ENCODE measurements at places on chromosomes 6 and 20. TPM values are rescaled to one million over a fixed set of nuclear protein-coding genes. Genes with fewer than 3 reads are reported as not detected.

DNA sequence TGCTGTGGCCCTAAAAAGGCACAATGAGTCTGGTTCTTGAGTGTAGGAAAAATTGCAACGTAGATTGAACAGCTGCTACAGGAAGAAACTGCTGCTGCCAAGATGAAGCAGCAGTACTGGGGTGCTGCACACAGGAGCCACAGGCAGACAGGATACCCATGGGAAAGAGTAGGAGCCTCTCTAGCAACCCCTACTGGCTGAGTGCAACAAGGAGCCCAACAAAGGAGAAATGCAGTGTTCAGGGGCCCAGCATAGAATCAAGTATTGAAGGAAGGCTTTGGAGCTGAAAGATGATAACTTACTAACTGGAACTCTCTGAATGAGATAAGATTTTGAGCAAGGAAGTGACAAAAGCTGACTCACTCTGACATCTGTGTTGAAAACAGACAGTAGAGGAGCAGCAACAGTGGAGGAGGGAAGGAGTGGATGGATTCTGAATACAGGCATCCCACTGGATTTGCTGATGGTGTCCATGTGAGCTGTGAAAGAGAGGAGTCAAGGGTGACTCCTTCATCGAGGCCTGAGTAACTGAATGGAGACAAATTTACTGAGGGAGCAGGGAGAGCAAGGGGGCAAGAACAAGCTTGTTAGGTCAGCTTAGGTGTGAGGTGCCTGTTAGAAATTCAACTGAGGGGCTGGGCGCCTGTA lies 534.7 kb upstream of the JARID2 start:
- no peaks in the 10 kb centered on the region for H3K27me3 ChIP-seq
- H3K4me3 ChIP-seq, result no peak overlapping the region
- no peak overlapping the region for H3K27ac ChIP-seq
- no peaks in the 10 kb centered on the region for H3K36me3 ChIP-seq
- no peak for DNase-seq

DNA sequence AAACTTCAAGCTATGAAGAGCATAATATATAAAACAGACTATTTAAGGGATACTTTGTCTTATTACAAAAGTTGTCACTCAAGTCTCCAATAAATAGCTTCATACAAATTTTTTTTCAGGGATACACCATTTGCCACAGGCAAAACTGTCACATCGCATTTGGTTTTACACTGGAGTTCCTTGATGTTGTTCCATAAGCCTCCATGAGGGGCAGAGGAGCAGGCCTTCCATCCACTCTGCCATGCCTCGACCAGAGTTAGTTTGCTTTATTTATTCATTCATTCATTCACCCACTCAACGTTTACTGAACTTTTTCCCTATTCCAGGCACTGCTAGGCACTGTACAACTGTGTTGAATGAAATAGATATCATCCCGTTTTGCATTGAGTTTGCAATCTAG lies 246.6 kb downstream of the PHF3 start:
- no peak for DNase-seq
- H3K4me1 ChIP-seq, result no peaks in the 10 kb centered on the region
- H3K36me3 ChIP-seq, result no peaks in the 10 kb centered on the region
- H3K27ac ChIP-seq, result no peak overlapping the region
- no peaks in the 10 kb centered on the region for H3K27me3 ChIP-seq

GRCh38 chr6:77425216-77425615 lies 38.1 kb downstream of the HTR1B start:
- H3K4me1 ChIP-seq, result no peaks in the 10 kb centered on the region
- no peak for DNase-seq
- H3K36me3 ChIP-seq, result no peaks in the 10 kb centered on the region

DNA sequence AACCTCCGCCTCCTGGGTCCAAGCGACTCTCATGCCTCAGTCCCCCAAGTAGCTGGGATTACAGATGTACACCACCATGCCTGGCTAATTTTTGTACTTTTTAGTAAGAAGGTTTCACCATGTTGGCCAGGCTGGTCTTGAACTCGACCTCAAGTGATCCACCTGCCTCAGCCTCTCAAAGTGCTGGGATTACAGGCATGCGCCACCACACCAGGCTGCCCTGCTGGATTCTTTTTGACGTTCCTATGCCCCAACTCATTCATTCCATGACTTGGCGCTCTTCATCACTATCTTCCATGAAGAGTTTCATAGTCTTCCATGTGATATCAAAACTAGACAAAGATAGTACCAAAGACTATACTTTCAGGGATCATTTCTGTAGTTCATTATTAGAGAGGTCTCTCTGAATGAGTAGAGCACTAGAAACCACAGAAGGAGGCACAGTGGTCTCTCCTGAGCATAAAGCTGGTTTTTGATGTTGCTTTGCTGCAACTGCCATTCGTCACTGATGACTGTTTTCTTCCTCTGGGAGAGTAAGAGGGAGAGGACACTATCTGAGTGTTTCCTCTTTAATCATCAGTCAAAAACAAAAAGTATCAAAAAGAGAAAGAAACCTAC lies 23.5 kb downstream of the DNAAF9 start:
- H3K4me1 ChIP-seq, result no peaks in the 10 kb centered on the region
- no peak for DNase-seq
- H3K27ac ChIP-seq, result no peak overlapping the region

The CD93 gene
- 0.02 TPM for polyA plus RNA-seq

The ADGRF4 gene
- polyA plus RNA-seq, result not detected

The CGA gene
- not detected for polyA plus RNA-seq

DNA sequence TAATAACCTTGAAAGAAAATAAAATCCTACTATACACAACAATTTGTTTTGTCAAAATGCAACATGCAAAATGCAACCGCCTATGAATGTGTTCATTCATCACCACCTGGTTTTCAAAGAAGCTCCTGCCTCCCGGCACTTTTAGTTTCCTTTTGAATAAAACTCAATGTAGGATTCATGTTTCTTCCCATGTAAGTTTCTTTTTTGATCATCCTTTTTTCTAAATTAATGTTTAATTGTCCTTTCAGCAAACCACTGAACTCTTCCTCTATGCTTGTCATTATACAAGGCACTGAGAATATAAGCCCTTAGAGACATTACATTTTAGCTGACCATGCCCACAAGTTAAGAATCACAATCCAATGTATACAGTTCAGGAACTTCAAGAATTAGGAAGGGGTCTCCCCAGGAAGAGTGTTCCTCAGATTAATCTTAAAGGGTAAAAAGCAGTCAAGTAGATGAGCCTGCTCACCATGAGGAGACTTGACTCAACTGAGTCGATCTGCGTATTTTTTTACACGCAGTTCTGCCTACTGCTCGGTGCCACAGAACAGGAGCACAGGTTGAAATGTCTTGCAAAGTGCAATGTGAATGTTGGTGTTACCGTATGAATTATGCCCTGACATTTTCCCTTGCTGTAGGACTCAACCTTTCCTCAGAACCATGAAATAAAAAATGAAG lies 7.2 kb upstream of the THEMIS start:
- DNase-seq, result no peak
- peak overlapping the region; percentile 33 for H3K4me3 ChIP-seq
- H3K4me1 ChIP-seq, result peaks cover 46% of the 10 kb centered on the region
- H3K27ac ChIP-seq, result peak overlapping the region; percentile 42
- no peaks in the 10 kb centered on the region for H3K27me3 ChIP-seq

- H3K27me3 ChIP-seq, result no peaks in the 10 kb centered on the region
- H3K27ac ChIP-seq, result no peak overlapping the region
- DNase-seq, result no peak
- H3K4me3 ChIP-seq, result no peak overlapping the region
- no peaks in the 10 kb centered on the region for H3K36me3 ChIP-seq
- no peaks in the 10 kb centered on the region for H3K4me1 ChIP-seq
Measured at GRCh38 chr20:31988430-31989015, 20.6 kb downstream of the XKR7 start.

- no peak for DNase-seq
- H3K36me3 ChIP-seq, result no peaks in the 10 kb centered on the region
- H3K4me1 ChIP-seq, result no peaks in the 10 kb centered on the region
- no peak overlapping the region for H3K4me3 ChIP-seq
- no peak overlapping the region for H3K27ac ChIP-seq
Measured at GRCh38 chr20:43936104-43936770, 21.6 kb downstream of the TOX2 start.
